ENCODE measurements at places on chromosomes 4 and X.

- DNase-seq, result no peak
These were observed 637.9 kb downstream of the FAT4 start for GRCh38 chr4:125952631-125953030.

GRCh38 chr4:130712038-130712437 lies 1616.1 kb downstream of the C4orf33 start:
- no peak for DNase-seq

DNA sequence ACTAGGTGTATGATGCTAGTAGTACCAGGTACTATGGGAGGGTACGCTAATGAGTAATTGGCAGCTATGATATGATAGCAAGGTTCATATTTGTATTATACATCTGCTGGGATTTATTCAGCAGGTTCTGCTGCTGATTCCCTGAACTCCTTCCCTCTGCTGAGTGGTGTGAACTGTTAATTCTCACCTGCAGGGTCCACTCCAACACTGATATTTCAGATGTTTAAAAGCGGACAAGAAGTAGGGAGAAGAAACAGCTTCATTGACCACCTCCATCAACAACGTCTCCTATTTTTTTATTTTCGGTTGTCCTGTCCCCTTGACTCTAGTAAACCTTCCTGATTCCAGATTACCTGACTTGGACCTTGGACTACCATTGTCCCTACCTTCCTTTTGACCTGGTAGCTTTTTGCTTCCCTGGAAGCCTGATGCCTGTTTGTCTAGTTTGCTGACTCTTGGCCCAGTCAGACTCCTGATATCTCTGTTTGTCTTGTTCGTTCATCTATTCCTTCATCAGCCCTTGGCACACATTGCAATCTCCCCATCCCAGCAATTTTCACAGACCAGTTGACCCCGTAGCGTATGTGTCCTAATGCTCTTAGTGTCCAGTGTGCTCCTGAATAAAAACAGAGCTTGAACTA lies 34.0 kb upstream of the RNF128 start:
- no peak for DNase-seq

DNA sequence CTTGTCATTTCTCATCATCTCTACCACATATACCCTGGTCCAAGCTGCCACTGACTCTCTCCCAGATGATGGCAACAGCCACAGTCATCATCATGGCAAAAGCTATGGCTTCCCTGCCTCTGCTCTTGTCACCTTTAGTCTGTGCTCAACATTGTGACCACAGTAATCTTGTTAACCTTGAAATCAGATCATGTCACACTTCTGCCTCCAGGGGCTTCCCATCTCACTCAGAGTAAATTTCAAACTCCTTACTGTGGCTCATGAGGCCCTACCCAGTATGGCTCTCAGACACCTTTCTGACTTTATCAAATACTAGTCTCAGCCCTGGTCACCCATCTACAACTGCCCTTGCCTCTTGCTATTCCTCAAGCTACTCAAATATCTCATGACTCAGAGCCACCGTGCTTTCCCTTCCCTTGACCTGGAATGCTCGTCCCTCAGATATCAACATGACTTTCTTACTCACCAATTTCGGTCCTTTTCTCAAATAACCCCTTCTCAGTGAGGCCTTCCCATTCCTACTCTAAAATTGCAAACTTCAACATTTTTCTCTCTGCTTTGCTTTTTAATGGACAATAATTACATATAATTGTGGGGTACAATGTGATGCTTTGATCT lies 41.1 kb upstream of the STIM2 start:
- DNase-seq, result no peak

DNA sequence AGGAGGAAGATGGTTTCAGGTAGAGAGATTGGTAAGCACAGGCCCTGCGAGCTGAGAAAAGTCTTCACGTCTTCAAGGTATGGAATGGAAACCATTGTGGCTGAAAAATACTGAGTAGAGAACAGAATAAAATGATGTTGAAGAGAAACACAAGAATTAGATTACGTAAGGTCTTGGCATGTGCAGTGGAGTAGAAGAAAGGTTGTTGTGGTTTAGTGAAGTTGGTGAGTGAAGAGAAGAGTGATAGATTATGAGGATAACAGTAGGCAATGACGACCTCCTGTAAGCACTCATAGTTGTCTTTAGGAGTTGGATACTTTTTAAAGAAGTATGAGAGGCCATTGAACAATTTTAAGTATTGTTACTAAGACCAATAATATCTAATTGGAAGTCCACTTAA lies 642.6 kb downstream of the PCDH7 start:
- no peak for DNase-seq

GRCh38 chrX:131779741-131780140 lies 235.9 kb downstream of the OR13H1 start:
- no peak for DNase-seq

DNA sequence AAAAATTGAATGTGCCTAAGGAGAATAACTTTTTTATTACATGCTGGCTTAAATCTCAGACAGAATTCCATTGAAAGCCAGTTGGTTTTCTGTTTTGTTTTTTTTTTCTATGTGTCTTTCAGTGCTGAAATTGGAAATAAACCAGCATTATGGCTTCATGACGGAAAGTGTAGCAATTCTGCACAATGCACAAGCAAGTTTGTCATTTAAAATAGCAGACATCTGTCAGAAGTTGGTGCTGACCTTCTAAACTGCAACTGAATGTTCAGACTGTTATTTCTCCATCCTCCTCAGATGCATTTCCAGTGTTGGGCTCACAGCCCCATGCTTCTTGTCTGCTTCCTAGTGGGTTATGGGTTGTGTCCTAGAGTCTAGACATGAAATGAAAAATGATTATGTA lies 107.2 kb upstream of the LIMCH1 start:
- no peak for DNase-seq

DNA sequence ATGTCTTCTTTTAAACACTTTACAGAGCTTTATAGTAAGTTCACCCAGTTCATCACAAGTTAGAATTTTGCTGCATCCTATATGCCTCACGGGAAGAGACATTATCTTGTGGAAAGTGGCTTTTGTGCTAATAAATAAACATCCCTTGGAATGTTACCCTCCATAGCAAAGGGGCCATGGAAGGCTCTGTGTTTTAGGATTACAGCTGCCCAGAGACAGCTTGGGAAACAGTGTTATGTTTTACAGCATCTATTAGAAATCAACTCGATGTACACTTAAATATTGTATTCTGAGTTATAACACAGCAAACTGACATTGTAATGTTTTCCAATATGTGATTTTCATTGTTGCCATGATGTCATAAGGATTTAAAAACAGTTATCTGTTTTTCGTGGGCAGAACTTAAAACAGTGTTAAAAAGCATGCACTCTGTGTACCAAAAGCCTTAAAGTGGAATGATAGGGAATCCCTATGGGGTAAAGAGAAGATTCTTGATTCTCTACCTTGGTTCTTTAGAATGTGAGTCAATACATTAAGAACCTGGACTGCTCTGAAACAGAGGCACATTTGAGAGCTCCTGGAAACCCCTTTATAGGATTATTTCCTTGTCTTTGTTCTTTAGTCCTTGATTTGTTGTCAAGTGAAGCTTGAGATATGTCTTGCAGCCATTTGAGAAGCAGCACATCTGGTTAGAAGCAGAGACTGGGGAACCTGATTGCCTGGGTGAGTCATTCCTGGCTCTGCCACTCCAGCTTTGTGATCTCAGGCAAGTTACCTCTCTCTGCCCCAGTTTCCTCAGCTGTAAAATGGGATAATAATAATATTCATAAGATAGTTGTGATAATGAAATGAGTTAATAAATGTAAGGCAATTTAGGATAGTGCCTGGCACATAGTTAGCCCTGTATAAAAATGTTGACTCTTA lies 41.6 kb downstream of the ARHGAP10 start:
- no peak for DNase-seq

DNA sequence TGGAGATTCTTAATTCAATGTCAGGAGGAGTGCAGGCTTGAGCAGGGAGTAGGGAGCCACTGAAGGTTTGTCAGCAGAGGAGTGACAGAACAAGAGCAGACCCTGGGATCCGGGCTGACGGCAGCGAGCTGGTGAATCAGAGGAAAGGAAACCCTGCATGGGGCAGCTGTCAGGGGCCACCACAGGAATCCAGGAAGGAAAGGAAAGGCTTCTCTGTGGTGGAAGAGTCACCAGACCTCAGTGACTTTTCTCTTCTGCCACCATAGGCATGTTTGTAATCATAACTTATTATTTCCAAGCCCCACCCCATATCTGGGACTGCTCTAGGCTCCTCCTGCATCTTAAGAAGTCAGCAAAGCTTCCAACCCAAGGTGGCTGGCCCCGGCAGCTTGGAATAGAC lies 150.9 kb downstream of the BCOR start:
- no peak for DNase-seq

- DNase-seq, result no peak
These were observed 77.2 kb downstream of the CRMP1 start for GRCh38 chr4:5815641-5816040.

DNA sequence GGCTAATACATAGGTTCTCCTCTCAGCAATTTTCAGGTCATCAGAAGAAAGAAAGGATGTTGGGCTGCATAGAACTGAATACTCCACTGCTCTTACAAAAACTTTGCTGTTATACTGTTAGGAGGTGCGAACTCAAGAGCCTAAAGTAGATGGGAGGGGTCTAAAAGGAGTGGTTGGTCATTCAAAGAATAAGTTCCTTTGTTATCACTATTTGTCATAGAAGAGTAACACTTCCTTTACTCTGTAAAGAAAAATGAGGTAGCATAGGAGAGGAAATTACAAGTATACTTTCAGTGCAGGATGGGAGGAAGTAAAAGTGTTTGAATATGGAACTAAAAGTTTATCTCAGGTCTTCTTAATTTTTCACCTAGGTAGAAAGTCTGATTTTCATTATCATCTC lies 61.5 kb downstream of the CCNI start:
- DNase-seq, result no peak

DNA sequence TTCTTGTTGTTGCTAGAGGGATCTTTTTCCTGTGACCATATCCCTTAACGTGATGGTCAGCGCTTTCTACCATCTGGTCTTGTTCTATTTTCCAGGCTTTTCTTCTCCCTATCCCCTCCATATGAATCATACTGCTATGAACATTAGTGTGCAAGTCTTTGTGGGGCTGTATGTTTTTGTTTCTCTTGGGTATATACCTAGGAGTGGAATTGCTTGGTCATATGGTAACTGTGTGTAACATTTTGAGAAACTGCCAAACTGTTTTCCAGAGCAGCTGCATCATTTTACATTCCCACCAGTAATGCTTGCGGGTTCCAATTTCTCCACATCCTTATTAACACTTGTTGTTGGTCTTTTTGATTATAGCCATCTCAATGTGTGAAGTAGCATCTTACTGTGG lies 121.4 kb downstream of the SPRY1 start:
- DNase-seq, result no peak

DNA sequence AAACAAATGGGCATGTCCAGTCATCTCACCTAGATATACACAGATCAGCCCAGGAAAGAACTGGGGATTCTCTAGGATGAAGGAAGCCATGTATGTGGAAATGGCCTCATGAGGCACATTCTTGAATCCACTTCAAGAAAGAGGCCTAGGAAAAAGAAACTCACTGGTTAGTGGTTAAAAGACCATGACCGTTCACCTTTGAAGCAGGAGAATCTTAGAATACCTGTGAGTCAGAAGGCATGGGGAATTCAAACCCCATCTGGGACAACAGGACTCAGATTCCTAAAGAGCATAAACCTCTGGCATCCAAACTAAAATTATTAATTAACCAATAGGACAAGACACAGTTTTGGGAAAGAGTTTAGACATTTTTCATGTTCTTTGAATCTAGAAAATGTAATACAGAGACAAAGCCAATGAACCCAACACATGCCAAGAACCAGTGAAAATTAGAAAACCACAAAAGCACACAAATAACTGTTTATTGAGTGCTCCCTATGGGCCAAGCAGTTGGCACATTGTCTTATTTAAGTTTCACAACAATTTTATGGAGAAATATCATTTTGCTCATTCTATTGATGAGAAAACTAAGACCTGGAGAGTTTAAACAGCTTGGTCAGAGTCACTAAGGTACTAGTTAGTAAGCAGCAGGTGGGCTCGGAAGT lies 97.5 kb downstream of the NPNT start:
- DNase-seq, result no peak

DNA sequence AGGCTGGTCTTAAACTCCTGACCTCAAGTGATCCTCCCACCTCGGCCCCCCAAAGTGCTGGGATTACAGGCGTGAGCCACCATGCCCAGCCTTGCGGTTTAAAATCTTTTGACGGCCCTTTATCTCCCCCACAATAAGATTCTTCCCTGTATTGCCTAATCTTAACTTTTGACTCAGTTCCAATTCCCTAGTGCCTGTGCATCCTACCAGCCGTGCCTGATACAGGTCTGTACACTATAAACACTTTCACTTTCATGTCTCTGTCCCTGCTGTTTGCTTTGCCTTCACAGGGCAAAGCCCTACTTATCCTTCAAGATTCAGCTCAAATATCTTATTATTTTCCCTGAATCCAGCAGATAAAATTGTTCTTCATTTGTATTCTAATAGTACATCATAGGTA lies 74.6 kb downstream of the WDR44 start:
- DNase-seq, result no peak
